ENCODE measurements at places on chromosomes 4 and X. TPM values are rescaled to one million over a fixed set of nuclear protein-coding genes. Genes with fewer than 3 reads are reported as not detected.

The CYLC1 gene
- polyA plus RNA-seq: not detected

The DUSP21 gene
- not detected for polyA plus RNA-seq

The DKK2 gene
- 8.2 TPM for polyA plus RNA-seq

The RBMXL3 gene
- polyA plus RNA-seq: not detected

The AGTR2 gene
- polyA plus RNA-seq: 91.9 TPM

The PPBP gene
- polyA plus RNA-seq: 12.1 TPM

The KLHL13 gene
- polyA plus RNA-seq: 123 TPM

The DUX4 gene
- 0.98 TPM for polyA plus RNA-seq

The SPOCK3 gene
- polyA plus RNA-seq: 10.2 TPM

DNA sequence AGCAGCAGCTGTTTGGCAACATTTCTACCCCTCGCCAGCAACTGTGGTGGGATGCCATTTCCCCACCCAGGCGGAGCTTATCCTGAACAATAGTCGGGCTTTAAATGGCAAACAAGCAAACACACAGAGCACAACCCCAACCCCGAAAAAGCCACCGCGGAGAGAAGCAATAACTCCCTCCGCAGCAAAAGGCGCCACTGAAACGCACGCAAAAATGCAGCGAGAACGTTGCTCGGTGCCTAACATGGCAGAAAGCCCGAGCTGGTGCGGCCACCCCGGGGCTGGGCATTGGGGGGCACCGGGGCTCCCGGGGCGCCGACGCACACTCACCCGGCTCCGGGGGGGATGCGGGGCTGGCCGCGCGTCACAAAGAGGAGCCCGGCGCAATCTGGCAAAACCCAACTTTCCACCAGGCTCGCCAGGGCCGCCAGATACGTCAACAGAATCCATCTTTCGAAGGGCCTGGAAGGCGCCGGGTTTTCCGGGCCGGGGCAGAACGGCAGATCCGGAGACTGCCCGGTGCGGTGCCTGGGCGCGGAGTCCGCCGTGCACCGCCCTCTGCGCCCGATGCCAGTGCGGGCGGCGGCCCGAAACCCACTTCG is 818 bp downstream of the RAI2 start:
- DNase-seq: no peak

DNA sequence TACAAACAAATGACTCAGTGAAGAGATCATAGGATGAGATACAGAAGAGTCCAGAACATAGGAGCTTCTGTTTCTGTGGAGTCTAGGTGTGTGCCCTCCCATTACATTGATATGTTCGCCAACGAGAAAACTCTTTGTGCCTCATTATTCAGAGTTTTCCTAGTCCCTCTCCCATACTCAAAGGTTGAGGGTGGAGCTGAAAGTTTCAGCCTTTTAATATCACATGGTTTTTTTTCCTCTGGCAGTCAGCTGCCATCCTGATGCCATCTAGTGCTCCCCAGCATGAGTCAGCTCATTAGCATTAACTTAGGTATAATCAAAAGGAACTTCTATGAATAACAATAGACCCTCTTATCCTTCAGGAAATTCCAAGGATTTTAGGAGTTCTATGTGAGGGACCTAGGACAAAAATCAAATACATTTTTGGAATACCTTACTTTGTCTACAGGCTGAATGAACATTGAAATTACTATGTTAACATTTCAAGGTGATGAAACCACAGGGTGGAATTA is 559.6 kb upstream of the AMOT start:
- DNase-seq: no peak

DNA sequence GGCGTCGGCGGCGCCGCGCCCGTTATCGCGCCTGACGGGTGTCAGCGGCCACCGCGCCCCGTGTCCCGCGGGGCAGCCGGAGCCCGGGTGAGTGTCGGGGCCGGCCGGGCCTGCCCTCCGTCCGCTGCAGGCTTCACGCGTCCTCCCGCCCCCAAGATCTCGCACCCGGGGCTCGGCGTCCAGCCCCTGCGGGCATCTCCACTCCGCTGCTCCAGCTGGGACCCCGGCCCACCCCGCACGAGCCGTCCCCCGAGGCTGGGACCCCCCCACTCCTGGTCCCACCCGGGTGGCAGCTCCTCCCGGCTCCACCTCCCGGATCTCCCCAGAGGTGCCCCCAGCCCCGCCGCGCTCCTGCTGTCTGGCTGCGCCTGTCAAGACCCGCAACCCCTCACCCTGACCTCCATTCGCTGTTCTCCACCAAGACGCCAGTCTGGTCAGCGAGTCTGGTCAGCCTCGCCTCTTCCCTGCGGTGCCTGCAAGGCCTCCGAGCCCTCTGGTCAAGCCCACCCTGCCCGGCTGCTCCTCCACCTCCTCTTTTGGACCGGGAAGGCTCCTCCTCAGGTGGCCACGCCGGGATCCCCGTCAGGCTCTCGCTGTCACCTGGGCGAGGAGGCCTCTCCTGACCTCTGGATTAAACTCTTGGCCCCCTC is 66.0 kb upstream of the NKX1-1 start:
- DNase-seq: no peak

DNA sequence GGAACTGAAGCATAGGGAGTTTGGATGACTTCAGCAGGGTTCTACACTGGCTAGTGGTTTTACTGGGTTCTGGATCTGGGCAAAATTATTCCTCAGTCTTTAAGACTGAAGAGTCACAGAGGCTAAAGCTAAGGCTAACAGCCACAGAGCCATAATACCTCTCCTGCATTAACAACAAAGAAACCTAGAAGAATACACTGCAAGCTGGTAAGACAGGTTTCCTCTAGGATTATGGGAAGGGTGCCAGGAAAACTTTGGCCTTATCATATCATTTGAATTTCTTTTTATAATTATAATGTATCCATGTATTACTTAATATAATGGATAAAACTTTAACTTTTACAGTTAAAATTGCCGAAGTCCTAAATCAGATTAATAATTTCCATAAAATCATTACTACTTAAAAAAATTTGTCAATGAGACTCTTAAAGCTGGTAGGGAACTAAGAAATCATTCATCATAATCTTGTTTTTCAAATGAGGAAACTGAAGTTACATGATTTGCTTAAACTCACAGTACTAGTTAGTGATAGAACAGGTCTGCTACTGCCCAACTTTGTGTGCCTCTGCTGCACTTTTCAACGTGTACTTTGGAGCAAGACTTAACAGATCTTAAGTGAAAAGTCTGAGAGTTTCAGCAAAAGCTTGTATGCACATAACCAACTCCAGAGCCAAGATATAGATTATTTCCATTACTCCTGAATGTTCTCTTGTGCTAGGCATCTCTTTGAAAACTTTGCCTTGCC is 24.2 kb upstream of the PGRMC2 start:
- no peak for DNase-seq

- DNase-seq: no peak
Measured at GRCh38 chr4:88743696-88744095, 46.1 kb upstream of the NAP1L5 start.

GRCh38 chr4:159111416-159111815 is 8.5 kb downstream of the RAPGEF2 start:
- no peak for DNase-seq

DNA sequence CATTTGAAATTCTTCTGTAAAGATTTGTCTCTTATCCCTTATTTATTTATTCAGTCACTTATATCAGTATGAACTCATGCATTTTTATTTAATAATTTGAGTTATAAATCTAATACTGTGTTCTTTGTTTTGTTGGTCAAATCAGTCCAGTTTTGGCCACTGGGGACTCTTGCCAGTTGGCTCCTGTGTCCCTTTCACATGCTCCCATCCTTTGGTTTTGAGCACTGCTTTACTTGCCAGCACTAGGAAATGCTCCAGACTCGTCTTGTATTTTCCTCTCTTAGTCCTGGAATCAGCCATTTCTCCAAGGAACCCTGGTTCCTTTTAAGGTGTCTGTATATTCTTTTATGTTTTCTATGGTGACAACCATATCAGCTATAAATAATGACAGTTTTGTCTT is 28.1 kb downstream of the KANTR start:
- no peak for DNase-seq

GRCh38 chr4:31539284-31540069 is 819.3 kb downstream of the PCDH7 start:
- DNase-seq: no peak

DNA sequence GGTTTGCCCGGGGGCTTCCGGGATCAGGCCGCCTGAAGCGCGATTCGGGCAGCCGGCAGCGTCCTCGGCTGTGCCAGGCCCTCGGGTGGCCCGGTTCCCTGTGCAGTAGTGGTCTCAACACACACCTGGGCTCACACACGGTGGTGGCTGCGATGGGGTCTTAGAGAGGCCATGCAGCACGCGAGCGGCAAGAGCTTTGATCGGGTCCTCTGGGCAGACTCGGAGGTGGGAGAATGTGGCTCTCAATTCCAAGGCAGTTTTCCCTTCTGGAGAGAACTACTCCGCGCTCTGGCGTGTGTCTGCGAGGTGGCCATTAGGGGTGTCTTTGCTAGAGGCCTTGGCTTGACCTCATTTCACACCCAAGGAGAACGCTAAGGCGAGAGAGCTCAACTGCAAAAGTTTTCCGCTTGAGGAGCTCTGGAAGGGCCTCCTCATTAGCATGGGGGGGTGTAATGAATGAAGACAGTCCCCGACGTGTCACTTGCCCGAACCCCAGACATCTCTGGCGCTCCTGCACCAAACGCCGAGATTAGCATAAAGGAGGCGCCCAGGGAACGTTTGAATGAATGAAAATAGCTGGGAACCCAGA is 771 bp upstream of the RBPJ start:
- DNase-seq: peak; percentile 31

DNA sequence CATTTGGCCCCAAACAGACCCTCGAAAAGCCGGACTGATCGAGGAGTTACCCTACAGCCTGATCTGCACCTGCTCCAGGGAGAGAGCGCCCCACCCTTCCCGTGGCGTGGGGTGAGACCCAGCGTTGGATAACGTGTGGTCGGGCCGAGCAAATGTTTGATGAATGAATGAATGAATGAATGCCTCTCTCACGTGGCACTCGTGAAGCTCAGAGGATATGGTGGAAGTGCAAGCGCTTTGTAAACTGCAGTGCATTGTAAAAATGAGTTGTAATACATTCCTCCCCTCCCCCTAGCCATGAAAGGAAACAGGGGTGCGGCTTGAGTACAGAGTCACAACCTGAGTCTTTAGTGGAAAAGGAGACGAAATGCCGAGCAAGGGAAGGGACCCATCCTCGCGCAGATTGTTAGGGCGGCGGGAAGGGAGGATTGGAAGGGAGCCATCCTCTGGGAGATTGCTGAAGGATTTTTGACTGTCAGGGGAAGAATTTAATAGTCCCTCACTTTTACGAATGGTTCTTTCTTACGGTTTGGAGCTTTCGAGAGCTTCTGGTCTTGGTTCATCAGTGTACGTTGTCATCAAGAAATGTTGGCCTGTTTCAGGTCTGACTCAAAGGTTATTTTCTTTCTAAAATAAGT is 772 bp upstream of the FBXW7 start:
- DNase-seq: no peak

- DNase-seq: no peak
Measured at GRCh38 chr4:45241976-45242375, 515.6 kb upstream of the GNPDA2 start.

GRCh38 chr4:88381123-88381522 is 2.5 kb downstream of the HERC6 start:
- no peak for DNase-seq

DNA sequence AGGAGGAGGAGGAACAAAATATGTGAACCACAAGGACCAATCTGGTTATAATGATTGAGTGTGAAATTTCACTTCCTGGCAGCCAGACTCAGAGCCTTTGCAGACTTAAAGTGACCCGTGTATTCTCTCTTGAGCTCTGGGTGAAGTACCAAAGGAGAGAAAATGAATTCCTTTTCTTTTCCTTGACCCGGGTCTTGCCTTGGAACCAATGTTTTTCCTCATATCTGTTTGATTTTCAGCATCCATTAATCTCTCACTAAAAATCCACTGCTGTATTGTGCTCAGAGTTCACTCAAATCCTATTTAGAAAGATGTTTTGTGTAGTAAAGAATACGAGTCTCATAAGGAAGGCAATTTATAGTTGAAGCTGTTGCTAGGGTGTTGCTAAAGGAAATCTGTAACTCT is 78.3 kb upstream of the C1QTNF7 start:
- no peak for DNase-seq

GRCh38 chrX:137195991-137196390 is 162.2 kb upstream of the GPR101 start:
- no peak for DNase-seq

DNA sequence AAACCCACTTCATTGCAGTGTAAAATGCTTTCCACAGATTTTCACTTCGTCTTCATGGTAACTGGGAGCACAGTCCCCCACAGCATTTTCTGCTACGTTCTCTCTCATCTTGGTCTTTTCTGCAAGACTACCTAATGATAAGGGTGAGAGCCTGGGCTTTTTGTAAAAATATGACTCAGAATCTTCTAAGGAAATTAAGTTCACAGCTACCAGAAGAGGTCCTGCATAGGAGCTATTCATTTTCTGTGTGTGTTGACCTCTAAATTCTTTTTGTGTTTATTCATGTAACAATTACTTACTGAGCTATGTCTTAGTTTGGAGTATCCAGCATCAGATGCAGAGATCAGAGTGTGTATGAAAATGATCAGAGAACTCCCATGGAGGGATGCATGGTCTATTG is 192.2 kb downstream of the CPEB2 start:
- DNase-seq: no peak

- DNase-seq: no peak
Measured at GRCh38 chrX:56397636-56398035, 165.5 kb downstream of the KLF8 start.

- no peak for DNase-seq
Measured at GRCh38 chr4:85358831-85359230, 116.1 kb upstream of the ARHGAP24 start.

DNA sequence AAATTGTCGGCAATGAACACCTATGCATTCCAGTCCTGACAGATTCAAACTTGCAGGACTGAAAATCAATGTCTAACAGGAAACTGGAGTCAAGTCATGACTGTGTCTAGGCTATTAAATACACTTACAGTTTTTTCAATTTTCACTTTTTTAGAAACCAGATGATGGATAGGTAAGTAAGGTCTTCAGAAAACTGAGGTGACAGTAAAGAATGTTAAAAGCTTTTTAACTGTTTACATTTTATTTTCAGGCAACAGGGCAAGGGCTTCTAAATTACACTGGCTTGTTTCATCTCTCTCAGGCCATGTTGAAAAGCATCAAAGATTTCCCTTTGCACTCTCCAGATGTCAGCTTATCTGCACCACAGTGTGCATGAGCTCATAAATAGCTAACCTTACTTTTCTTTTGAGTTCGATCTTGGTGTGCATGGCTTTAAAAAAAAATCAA is 65.2 kb downstream of the SEC24D start:
- DNase-seq: no peak

- no peak for DNase-seq
Measured at GRCh38 chr4:147823130-147823529, 91.2 kb downstream of the ARHGAP10 start.

DNA sequence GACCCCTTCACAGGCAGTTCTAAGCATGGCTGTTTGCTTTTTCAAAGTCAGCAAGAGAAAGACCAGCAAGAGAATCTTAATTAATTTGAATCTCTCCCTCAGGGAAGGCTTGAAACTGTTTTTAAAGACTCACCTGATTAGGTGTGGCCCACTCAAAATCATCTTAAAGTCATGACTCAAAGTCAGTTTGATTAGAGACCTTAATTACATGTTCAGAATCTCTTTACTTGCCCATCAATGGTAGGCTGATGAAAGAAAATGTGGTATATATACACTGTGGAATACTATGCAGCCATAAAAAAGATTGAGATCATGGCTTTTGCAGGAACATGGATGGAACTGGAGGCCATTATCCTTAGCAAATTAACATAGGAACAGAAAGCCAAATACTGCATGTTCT is 247.5 kb upstream of the PRKX start:
- DNase-seq: no peak
